ENCODE measurements at places on chromosomes 7 and 10.

- DNase-seq = no peak
Observed at GRCh38 chr10:29176845-29177832, 111.7 kb upstream of the LYZL1 start.

DNA sequence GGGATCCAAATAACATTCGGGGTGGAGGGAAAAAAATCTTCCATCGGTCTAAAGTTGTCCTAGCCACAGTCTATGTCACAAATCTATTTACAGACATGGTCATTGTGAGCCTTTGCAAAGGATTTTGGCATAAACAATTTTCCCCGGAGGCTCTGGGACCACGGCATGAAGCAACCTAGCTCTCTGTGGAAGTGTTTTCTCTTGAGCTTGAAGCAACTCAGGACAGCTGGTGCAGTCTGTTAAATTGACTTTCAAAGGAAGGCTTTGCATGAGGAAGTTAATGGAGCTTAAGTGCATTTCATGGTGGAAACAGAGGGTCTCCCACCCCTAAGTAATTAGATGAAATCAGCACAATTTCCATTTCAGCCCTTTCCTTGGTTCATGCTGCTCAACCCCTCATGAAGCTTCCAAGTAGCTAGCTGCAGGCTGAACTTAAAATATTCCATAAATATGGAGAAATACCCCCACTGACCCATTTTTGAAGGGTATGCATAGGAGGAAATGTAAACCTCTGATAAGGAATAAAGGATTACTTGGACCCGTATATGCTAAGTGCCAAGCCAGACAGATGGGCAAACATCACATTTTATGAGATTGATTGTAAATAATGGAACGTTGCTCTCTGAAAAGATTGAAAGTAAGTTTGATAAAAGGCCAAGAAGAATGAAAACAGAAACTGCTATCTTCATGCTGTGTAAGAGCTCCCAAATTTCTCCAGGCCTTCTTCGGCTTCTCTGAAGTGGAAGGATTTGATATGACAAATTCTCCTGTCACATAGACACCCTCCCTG, 39.9 kb downstream of the CCDC3 start:
- DNase-seq = no peak

DNA sequence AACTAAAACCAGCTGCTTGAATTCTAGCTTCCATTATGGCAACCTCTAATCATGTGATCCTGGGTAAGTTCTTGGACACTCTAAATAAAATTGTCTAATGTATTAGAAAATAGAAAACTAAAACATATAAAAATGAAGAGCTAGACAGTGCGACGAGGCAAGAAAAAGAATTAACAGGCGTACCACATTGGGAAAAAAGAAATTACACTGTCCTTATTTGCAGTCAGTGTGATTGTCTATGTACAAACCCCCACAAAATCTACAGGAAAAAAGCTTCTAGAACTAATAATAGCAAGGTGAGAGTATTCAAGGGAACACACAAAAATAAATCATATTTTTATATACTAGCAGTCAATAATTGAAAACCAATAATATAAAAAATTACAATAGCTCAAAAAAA, 625.6 kb upstream of the MKI67 start:
- no peak for DNase-seq

DNA sequence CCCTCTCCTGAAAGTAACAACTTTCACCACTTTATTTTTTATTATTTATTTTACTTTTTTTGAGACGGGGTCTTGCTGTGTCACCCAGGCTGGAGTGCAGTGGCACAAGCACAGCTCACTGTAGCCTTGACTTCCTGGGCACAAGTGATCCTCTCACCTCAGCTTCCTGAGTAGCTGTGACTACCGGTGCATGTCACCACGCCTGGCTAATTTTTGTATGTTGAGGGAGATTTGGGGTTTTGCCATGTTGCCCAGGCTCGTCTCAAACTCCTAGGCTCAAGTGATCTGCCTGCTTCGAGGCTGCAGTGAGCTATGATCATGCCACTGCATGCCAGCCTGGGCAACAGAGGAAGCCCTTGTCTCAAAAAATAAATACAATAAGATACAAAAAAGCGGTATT, 14.9 kb upstream of the SLIT1 start:
- DNase-seq = no peak

- DNase-seq = no peak
Observed at GRCh38 chr10:128734161-128734560, 607.9 kb upstream of the MKI67 start.

GRCh38 chr10:34808801-34809745, 6.0 kb downstream of the PARD3 start:
- DNase-seq = no peak

DNA sequence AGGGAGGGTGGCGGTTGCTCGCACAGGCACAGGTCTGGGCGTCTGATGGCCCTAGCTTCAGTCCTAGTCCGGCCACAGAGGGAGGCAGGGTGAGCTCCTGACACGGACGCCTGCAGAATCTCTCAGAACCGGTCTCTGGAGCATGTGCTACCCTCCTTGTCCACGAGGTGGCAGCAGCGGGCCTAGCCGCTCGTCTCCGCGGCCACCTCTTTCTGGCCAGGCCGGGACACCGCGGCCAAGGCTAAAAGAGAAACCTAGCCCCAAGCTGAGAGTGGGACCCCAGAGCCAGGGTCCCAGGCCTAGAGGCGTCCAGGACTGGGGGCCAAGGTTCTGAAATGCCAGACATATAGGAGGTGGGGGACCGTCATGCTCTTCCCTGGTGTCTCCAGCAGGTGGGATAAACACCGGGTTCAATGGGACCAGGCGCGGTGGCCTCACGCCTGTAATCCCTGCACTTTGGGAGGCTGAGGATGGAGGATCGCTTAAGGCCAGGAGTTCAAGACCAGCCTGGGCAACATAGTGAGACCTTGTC, 3.2 kb upstream of the LAT2 start:
- peak; percentile 51 for DNase-seq

- DNase-seq = no peak
Observed at GRCh38 chr7:121504482-121504881, 108.4 kb upstream of the FAM3C start.

DNA sequence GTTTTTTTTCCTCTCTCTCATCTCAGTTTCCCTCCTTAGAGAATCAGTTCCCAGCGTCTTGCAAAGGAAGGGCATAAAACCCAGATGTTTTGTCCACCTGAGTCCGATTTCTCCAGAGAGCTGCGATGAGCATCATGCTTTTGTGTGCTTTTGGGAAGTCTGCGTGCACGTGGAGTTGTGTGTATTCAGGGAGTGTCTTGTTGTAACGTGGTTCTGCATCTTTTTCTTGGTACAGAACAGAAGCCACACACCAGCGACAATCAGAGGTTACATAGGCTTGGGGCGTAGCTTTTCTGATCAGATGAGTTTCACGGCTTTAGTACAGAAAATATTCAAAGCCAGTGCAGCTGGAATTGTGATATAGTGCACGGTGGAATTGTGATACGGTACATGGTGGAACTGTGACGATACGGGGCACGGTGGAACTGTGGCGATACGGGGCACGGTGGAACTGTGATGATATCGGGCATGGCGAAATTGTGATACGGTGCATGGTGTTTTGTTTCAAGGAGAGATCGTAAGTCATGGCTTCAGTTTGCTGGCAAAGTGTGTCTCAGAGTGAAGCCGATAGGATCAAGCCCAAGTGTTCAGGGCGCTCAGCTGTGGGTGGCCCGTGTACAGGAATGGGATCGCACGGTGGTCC, 32.8 kb downstream of the FOXK1 start:
- DNase-seq = no peak

DNA sequence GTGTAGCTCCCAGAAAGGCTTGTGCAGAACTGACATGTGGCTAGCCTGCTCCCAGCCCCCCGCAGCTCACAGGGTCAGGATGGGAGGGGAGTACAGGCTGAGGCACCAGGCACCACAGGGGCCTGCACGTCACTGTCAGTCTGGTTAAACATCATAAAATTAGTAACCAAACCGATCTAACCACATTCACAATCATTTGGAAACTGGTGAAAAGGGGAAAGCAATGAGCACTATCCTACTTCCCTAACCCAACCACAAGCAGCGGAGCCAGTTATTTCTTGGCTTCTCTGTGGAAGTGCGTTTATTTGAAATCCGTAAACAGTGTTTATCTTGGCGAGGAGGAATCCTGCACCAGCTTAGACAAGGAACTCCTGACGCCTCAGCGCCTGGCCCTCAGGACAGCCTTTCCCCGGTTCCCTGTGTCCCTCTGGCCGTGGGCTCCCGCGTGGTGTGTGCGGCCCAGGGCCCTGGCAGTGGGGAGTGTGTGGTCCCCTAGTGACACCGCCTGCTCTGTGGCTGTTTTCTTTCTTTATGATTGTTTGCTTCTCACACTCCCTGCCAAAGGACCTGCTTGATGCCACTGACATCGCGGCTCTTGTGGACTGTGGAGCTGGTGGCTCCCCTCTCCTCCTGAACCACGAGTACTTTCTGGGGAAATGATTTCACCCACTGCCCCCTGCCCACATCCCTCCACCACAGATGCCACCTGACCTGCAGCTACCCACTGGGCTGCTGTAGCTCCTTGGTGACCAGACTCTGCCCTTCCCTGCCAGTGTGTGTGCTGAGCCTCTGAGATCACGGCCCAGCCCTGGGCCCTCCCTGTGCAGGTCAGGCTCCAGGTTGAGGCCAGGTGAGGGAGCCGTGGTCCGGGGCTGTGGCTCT, 38.0 kb downstream of the INPP5A start:
- DNase-seq = no peak
